ENCODE measurements at places on chromosomes 11 and 22.

DNA sequence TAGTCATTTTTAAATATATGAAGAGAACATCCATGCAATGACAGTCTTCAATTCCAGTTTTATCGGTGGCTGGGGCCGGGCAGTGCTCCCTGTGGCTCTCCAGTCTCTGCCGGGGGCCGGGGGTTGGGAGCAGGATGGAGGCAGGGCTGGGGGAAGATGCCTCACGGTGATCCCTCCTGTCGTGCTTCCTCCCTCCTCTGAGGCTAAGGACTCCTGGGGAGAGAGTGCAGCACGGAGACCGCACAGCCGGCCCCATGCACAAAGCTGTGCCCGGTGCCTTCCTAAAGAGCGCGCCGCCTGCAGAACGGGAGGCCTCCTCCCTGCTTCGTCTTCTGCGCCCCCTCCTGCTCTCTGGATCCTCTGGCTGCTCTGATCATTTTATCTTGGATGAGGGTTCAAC is 20.5 kb downstream of the GAL start:
- no peak for DNase-seq

- DNase-seq = peak; percentile 83
Measured at GRCh38 chr11:76209973-76210930, 4.0 kb upstream of the WNT11 start.

GRCh38 chr22:20388200-20388599 is 5.8 kb upstream of the ZNF74 start:
- no peak for DNase-seq

DNA sequence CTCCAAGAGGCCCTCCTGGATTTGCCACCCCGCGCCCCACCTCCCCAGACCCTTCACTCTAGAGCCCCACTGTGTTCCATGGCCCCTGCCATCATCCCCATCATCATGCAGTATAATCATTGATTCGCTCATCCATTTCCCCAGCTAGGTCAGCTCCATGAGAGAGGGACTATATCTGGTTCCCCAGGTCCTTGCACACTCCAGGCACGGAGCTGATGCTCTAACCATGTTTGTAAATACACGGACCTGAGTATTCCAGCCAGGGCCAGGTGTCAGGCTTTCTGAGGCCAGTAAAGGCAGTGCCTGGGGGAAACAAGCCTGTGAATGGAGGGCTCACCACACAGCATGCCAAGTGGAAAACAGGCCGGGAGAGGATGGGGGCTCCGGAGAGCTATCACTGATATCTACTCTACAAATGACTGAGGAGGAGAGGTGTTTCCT is 27.1 kb upstream of the OAF start:
- no peak for DNase-seq

DNA sequence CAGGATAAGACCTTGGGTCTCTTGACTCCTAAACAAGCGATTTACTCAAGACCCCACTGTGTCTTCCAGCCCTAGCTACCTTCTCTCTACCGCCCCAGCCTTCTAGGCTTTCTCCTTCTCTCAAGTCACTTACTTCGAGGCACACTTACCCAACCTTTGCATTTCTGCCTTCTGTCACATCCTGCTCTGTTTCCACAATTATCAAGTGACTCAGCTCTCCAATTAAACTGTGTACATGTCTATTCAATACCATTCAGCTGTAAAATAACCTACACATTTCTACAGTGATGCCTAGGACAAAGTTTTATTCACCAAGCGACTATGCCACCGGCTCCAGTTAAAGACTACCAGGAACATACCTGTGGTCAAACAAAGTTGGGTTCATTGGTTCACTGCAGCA is 69.0 kb downstream of the LARGE1 start:
- DNase-seq = no peak

DNA sequence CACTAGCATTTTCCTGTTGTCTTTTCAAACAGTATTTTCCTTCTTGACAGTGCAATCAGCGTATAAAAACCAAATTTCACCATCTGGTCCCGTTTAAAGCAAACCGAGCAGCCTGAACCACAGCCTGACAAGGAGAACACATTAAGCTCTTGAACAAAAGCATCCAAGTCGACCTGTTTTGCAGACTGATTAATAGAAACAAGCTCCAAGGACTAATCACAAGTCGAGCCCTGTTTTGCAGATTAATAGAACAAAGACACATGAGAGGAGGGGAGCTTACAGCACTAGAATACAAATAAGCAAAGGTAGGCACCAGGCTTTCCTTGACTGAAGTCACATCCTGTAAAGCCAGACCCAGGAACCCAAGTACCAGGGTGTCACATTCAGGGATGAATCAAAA is 104.8 kb downstream of the MPPED2 start:
- no peak for DNase-seq

DNA sequence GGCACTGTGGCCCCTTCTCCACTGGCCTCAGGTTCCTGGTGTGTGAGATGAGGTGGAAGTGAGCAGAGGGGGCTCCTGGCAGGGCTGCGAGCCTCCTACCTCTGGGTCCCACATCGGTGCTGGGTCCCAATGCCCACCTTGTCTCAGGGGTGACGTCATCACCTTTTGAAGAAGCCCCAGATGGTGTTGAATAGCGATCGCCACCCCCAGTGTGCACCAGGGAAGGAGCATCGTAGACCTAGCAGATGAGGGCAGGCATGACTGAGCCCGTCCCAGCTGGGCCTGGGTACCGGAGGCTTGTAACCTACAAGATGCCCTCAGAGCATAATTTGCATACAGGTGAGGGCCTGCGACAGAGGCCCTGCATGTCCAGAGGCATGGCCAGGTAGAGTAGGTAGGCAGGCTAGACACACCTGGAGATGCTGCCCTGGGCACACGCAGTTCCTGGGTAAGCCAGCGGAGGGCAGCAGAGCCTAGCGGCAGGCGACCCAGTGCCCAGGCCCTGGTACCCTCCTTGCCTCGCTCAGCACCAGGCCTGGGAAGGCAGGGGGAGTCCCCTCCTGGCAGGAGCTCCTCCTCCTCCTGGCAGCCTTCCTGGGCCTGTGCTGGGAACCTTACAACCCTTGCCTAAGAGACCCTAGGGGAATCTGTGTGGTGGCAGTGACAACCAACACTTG is 52.5 kb downstream of the TPCN2 start:
- DNase-seq = peak; percentile 62

GRCh38 chr11:19938169-19938856 is 222.0 kb downstream of the DBX1 start:
- no peak for DNase-seq

DNA sequence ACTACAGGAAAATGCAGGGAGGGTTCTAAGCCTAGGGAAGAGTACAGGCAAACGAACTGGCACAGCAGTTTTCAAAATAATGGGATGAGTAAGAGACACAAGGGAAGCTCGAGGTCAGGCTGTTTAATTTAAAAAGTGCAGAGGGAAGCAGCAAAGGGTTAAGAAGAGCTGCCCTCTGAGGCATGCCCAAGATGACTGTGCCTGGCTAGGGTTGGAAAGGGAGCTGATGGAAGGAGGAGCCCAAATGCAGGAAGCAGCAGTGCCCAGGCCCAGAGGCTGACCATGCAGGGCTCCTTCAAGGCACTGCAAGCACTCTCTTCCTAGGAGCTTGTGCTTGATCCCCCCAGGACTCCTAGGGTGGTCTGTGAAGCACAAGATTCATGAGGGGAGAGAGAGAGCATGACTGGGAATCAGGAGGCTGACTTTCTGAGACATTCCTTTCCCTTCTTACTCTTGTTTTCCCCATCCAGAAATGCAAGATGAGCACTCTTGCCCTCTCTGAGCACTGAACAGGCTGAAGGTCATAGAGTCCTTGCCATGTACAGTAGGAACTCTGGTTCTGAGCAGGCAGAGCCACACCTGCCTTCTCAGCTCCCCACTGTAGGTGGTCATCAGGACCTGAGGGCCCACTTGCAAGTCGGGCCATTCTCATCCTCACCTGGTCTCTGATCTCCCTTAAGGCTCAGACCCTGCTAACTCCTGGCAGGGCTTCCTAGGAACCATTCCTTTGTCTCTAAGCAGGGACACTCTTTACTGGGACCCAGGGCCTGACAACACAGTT is 46.7 kb upstream of the DRD2 start:
- no peak for DNase-seq
